ENCODE measurements at places on chromosomes 4 and X.

- no peak for DNase-seq
Measured at GRCh38 chrX:153708415-153708814, 15.8 kb downstream of the BCAP31 start.

DNA sequence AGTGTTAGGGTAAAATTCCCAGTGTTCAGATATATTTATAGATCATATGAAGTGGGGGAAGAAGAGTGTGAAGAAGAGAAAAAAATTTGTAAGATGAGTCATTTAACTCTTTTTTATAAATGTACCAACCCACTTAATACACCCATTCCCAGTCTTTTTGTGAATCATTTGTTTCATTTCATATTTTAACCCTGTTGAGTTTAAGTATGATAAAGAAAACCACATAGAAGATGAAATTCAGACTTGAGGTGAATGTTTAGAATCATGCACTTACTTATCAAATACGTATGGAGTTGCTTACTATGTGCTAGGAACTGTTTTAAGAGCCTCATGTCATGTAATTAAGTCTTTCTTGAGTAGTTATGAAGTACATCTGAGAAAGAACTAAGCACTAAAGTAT is 56.6 kb upstream of the DAPP1 start:
- no peak for DNase-seq

DNA sequence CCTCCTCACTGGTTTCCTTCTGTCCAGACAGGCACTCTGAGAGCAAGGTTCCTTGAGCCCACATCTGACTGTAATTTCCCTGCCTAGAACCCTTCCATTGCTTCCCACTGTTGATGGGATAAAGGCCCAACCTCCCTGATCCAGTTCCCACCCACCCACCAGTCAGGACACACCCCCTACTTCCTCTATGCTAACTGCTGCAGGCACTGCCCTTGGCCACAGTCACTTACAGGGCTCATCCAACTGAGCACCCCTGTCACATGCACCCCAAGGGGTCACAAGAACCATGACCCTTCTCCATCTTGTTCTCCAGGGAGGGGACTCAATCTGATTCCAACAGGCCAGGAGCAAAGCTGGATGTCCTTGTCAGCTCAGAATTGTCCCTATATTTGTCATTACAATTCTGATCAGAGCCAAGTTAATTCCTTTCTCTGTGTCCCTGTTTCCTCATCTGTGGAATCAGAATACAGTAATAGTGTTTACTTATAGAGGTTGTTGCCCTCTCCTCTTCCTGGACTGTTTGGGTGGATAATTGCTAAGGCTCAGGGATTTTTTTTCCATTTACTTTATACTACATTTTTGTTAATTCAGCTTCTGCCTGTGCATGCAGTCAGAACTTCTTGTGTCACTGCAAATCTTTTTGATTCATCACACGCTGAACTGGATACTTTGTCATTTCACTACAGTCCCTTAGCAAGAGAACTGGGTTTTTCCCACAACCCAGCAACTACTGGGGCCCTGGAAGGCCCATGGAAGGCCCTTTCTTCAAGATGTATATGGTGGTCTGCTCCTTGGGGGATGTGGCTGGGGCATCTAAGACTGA is 105.6 kb upstream of the MAMLD1 start:
- no peak for DNase-seq

GRCh38 chr4:163523791-163524365 is 29.4 kb downstream of the TMA16 start:
- DNase-seq, result no peak

DNA sequence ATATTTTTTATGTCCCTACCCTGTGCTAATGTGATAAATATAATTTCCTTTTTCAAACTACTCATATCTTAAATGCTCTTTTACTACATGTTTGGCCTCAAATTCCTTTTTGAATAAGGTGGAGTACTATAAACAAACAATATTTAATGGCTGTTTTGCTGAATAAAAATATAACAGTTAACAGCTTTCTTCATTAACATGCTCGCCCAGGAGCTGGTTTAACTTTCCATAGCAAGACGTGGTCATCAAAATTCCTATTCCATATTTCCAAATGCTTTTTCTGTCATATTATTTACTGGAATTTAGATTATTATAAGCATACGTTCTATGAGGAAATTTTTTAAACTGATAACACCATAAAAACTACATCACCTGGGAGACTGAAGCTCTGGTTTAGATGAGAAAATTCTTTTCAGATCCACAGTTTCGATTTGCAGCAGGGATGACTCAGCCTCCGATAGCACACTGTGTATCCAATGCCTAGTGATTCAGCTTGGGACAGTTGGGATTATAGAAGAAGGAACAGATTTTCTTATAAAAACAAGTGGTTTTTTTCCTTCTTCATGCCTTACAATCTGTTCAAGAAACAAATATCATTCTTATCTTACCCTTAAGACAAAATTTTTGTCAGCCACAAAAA is 129.1 kb downstream of the FBXO8 start:
- no peak for DNase-seq

DNA sequence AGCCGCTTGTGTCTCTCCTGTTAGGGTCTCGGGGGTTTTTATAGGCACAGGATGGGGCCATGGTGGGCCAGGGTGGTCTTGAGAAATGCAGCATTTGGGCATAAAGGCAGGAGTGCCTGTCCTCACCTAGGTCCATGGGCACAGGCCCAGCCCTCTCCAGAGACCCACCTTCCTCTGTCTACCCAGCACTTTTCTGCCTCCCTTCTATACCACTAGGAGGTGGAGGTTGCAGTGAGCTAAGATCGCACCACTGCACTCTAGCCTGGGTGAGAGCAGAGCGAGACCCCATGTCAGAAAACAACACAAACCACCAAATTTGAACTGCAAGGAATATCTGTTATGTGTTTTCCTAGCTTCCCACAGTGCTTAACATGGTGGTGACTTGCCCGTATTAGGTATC is 38.0 kb downstream of the MOB1B start:
- DNase-seq, result no peak

- DNase-seq, result no peak
Measured at GRCh38 chrX:46788902-46789301, 30.0 kb upstream of the SLC9A7 start.

- DNase-seq, result no peak
Measured at GRCh38 chr4:33218238-33218637, 2498.1 kb downstream of the PCDH7 start.

- DNase-seq, result no peak
Measured at GRCh38 chr4:20273793-20274192, 22.1 kb downstream of the SLIT2 start.

DNA sequence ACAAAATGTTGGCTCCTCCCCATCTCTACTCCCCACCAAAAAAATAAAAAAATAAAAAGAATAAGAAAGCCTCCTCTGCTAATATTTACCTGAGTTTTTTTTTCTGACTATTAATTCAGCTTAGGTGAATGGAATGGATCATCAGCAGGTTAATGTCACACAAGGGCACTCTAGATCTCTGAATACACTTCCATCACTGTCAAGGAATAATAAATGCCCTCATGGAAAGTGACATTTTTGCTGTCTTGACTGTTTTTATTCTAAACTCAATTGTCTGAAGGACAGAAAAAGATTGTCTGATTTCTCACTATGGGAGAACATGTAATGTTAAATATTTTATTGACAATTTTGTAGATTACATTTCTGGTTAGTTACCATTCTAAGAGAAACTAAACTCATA is 30.4 kb upstream of the TLL1 start:
- no peak for DNase-seq

DNA sequence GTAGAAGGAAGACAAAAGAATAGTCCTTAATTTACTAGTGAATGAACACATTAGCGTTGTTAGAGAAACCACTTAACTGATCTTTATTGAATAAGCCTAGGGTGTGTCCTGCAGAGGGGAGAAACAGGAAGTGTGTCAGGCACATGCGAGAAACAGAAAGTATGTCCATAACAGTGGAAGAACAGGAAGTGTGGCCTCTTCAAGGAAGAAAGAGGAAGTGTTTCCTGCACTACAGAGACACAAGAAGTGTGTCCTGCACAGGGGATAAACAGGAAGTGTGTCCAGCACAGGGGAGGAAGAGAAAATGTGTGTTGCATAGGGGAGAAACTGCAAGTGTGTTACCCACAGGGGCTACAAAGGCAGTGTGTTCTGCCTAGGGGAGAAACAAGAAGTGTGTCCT is 539.6 kb upstream of the PRKX start:
- DNase-seq, result no peak

DNA sequence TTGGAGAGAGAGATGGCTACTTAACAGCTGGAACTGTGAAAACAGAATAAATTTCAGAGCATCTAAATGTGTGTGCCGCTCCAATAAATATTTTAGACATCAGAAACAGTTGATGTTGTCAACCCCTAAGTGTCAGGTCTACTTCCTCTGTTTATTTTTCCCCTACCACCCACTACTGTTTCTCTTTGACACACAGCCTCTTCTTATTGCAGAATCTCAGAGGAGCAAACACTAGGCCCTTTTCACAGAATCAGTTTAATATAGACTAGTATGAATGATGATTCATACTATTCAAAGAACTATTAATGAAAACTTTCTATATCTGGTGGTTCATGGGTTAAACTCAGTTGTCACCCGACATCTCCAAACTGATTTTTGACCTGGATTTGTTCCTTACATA is 33.9 kb downstream of the NAA11 start:
- DNase-seq, result no peak

GRCh38 chr4:106677213-106677612 is 308.6 kb upstream of the GIMD1 start:
- DNase-seq, result no peak

- DNase-seq, result no peak
Measured at GRCh38 chr4:88908003-88908402, 149.0 kb downstream of the FAM13A start.

- DNase-seq, result no peak
Measured at GRCh38 chr4:178306565-178306964, 864.3 kb upstream of the AGA start.

DNA sequence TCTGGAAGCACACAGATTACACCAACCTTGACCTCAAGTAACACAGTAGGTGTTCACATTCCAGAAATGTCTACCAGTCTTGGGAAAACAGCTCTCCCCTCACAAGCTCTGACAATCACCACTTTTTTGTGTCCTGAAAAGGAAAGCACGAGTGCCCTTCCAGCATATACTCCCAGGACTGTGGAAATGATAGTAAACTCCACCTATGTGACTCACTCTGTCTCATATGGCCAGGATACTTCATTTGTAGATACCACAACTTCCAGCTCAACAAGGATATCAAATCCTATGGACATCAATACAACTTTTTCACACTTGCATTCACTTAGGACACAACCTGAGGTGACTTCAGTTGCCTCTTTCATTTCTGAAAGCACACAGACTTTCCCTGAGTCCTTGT is 46.9 kb downstream of the ADGRG4 start:
- DNase-seq, result no peak

GRCh38 chrX:129193357-129193756 is 329.9 kb downstream of the SMARCA1 start:
- DNase-seq, result no peak

GRCh38 chrX:1394731-1395501 is 3.0 kb upstream of the SLC25A6 start:
- DNase-seq, result no peak

DNA sequence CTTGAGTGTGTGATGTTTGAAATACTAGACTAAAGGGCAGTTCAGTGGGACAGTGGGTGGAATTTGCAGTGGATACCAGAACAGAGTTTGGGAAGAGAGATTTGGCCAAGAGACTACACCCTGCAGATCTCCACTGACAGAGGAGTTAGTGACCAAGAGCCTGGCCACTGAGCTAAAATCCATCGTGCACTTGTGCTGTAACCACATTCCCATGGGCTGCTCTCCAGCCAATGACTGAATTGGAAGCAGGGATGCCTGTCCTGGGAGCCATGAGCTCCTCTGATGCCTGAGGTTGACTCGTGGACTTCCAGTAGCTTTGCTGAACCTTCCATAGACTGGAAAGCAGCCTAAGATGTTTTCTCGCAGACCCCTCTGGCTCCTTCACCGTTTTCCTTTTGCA is 296.1 kb downstream of the TRIML1 start:
- no peak for DNase-seq

- DNase-seq, result no peak
Measured at GRCh38 chr4:146436423-146437162, 85.1 kb downstream of the SLC10A7 start.

- no peak for DNase-seq
Measured at GRCh38 chr4:146506272-146506671, 15.5 kb downstream of the SLC10A7 start.

GRCh38 chrX:40285876-40286275 is 188.1 kb upstream of the BCOR start:
- no peak for DNase-seq

DNA sequence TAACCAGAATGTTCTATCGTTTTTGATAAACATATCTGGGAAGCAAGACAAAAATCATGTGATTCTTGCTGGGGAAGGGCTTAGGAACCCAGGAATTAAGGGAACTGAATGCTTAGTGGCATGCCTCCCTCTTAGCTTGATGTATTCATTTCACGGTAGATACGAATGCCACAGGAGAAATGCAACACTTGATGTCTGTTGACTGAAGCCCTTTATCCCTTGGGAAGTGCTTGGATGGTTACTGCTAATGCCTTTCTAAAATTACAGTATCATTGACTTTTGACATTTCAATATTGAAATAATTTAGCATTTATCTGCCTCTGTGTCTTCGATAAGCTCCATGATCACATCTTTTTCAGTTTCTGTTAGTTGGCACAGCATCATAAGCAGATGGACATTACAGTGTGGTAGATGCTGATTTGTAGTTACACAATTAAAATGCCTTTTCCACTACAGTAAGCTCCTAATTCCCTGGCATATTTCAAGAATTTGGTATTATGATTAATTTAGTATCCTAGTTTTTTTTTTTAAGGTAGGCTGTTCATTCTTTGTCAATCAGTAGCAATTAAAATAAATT is 226.7 kb downstream of the ARHGAP10 start:
- DNase-seq, result no peak

DNA sequence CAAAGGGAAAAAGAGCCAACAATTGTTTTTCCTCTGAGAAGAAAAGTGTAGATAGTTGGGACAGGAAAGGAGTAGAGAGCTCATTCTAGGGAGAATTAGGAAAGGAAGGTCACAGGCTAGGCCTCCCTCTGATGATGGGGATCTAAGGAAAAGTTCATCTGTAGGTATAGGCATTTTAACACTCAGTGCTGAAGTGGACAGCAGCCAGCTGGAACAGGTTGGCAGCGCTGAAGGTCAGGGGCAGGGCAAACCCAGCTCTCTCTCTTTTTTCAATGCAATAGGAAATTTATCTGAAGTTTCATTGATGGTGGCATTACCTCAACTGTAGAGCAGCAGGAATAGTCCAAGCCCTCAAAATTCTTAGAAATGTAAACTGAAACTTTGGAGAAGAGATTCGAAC is 98.5 kb upstream of the ETNPPL start:
- DNase-seq, result no peak

Data from activated CD8-positive, alpha-beta memory T cell treated with anti-CD3 and anti-CD28 coated beads for 1 hour (primary cell).